ENCODE measurements at places on chromosomes 13 and 19.
A peak's percentile ranks its signal among the peaks of the same experiment; 100 is the strongest.

- peak; percentile 47 for DNase-seq
Observed at GRCh38 chr19:50427997-50428425, 4.7 kb upstream of the MYBPC2 start.

DNA sequence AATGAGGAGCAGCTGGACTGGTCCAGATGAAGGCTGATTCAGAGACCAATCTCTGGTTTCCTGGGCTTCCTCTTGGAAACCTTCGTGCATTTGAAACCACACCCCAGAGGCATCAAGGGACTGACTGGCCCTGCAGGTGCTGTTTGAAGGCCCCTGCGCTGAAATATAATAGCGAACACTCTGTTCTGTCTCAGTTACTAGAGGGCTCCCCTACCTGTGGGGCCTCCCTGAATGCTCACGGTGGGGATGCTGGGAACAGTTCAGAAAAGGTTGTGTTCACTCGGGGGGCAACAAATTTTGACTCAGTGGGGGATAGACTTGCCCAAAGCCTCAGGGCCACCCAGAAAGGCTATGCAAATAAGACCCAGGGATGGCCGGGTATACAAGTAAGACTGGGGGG is 6.4 kb downstream of the CCDC8 start:
- no peak for DNase-seq

DNA sequence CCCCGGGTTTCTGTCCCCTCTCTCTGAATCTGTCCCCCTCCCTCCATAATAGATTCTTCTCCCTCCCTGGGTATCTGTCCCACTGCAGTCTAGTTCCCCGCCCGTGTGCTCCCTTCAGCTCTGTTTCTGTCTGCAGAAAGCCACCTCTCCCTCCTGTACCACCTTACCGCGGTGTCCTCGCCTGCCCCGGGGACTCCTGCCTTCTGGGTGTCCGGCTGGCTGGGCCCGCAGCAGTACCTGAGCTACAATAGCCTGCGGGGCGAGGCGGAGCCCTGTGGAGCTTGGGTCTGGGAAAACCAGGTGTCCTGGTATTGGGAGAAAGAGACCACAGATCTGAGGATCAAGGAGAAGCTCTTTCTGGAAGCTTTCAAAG is 1.3 kb downstream of the FCGRT start:
- DNase-seq: no peak

DNA sequence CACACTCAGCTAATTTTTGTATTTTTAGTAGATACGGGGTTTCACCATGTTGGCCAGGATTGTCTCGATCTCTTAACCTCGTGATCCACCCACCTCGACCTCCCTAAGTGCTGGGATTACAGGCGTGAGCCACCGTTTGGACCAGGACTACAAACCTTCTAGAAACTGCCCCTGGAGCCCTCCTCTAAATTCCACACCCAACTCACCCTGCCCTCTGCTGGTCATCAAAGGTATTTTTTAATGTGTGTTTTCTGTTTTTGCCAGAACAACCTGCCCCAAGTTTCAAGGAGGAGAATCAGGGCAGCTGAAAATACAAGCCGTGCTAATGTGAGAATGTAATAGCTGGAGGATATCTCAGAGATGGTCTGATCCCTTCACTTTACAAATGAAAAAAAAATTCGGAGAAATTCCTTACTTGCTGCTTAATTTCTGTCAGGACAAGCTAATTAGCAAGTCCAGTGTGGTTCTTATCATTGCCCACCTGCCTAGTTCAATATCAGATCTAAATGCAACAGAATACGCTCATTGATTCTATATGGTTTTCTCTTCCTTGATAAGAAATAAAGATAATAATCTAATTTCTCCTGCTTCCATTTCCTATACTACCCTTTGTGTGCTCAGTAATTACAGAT is 4.1 kb downstream of the ATP8A2 start:
- peak; percentile 30 for DNase-seq

GRCh38 chr19:42794765-42795164 is 29.3 kb upstream of the PSG8 start:
- no peak for DNase-seq

- no peak for DNase-seq
Observed at GRCh38 chr19:18729933-18730530, 46.6 kb downstream of the CRTC1 start.

- DNase-seq: no peak
Observed at GRCh38 chr13:45086484-45086883, 33.8 kb upstream of the GTF2F2 start.

GRCh38 chr19:28839455-28839854 is 373.5 kb downstream of the UQCRFS1 start:
- DNase-seq: no peak

- DNase-seq: no peak
Observed at GRCh38 chr13:44092078-44092970, 212.6 kb downstream of the LACC1 start.

GRCh38 chr19:16797876-16798275 is 31.3 kb upstream of the SIN3B start:
- DNase-seq: no peak

DNA sequence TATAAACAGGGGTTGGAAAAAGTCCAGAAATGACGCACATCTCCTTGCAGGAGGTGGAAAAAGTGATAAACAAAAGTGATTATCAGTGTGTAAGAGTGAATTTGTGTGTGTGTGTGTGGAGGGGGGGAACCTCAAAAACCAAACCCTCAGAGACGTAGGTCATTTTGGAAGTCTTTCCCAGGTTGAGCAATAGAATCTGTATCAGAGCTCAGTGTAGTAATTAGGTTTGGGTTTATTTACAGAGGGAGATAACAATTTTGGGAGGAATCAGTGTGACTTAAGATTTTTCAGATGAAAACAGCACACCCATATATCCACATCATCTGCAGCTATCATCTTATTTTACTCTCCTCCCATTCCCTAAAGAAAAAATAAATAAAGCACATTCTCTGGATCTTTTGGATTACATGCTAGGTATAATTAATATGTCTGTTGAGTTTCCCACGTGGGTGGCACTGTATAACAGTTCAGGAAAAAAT is 406.4 kb downstream of the FGF9 start:
- no peak for DNase-seq

GRCh38 chr19:45591004-45591637 is 6.5 kb upstream of the OPA3 start:
- peak; percentile 73 for DNase-seq

Measured in activated CD4-positive, alpha-beta memory T cell treated with anti-CD3 and anti-CD28 coated beads for 36 hours (primary cell).